ENCODE measurements at places on chromosomes 12 and 14.
A peak's percentile ranks its signal among the peaks of the same experiment; 100 is the strongest.

DNA sequence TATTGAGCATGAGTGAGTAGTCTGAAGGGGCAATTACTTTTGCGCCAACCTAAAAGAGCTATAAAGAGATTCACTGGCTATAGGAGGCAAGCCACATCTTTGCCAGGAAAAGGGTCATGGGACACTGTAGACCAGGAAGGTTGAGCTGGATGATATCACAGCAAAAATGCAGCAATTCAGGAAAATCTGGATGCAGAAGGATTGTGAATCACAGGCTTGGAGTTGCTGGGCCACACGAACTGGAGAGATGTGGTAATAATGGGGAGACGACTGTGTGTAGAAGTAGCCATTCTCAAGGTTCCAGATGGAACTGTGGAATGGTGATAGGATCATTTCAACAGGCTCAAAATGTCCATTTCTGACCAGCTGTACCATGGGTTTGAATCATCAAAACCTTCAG lies 151.4 kb upstream of the DAAM1 start:
- DNase-seq, result no peak

GRCh38 chr14:34364201-34364600 lies 97.8 kb downstream of the SPTSSA start:
- no peak for DNase-seq

DNA sequence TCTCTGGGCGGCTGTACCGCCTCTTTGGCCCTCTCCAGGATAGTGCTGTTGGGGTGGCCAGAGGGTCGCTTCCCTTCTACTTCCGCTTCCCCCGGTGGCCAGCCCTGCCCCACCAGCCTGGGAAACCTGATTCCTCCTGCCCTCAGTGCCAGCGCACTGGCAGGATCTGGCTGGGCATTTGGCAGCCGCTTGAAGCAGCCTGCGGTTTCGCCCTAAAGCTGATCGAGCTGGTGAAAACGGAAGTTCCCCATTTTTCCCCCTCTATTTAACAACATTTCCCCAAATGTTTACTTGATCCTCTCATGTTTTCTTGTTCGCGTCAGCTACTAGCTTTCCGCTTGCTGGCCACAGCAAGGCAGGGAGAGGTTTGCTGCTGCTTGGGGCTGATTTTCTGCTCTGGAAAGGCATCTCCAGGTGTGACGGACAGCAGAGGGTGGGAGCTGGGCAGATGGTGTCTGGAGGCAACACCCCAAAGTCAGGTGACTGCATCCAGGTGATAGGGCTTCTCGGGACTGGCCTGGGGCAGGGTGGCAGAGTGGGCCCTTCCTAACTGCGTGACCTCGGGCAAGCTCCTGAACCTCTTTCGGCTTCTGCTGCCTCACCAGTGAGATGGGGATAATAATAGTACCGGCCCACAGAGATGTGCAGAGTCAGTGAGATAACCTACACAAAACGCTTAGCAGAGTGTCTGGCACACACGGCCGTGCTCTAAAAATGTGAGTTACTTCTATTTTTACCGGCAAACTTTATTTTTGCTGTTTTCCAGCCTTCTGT lies 53.1 kb downstream of the TSPAN9 start:
- no peak for DNase-seq

DNA sequence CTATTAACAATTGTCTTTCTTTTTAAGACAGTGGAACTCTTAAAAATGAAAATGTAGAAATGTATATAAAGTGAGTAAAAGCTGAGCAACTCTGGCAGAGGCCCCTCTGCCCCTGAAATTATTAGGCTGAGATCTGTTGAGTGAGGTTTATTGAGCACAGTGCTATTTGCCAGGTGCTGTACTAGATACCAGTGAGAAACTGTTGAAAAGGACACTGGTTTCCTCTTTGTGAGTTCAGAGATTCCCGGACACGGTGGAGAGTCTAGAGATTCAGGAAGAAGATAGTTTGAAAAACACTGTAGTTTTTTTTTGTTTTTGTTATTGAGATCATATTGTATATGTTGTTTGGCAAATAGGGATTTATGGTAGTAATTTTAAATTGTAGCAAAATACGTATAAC lies 11.2 kb downstream of the ACVR1B start:
- no peak for DNase-seq

DNA sequence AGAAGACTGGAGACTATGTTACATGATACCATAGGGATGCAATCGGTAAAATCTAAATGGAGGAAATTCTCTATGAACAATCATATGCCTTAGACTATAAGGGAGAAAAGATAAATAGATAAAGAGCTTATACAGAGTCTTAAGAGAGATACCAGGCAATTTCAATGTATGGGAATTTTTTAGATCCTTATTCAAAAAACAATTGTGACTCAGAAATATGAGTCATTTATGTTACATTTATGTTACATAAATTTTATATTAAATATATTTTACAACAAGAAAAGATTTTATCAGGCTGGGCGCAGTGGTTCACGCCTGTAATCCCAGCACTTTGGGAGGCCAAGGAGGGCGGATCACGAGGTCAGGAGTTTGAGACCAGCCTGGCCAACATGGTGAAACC lies 36.5 kb upstream of the PSMA6 start:
- DNase-seq, result no peak

DNA sequence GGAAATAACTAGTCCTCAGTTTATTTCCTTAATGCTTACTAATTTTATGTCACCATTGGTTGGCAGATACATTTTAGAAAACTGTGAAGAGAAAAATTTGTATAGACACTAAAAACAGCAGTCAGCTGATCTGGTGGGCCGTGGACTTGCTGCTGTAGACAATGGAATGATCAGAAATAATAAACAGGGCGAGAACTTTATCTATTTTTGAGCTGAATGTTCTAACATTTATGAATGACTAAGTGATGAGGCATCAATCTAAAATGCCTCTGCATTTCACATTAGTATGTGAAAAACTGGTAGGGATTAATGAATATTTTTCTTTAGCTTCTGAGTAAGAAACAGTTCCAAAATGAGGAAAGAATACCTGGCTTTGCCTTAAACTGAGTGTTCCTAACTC lies 24.8 kb upstream of the PKP2 start:
- DNase-seq, result peak; percentile 78

DNA sequence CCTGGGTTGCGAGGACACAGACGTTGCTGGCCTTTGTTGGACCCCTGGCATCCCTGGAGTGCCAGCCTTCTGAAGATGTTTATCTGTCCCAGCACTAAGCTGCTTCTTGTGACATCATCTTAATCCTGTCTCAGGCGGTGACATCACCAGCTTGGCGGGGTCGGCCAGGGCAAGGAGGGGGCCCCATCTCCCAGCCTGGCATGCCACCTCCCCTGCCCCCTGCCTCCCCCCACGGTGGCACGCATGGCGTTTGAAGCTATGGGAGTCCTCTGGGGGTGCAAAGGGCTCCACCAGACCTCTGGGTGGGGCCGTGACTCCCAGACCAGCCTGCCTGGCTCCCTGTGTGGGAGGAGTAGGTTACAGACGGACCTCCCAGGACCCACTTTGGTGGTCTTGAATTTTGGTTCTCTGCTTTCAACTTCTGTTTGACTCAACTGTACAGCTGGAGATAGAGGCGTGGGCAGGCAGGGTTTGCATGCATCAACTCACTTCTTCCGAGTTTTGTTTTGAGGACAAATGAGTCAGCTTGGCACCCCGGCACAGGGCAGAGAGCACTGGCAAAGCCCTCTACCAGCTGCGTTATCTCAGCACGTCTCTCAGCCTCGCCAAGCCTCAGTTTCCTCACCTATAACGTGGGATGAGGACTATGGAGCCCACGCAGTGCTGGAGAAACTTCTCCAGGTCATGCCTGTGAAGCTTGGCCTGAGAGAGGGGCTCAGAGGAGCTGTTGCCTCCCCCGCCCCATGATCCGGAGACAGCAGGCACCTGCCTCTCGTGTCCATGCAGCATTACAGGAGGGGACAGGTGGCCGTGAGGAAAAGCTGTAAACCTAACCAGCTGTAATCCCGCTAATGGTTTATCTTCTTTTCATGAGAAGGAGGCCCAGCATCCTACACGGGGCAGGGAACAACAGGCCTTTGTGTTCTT lies 38.8 kb upstream of the EML1 start:
- DNase-seq, result no peak

- no peak for DNase-seq
Observed at GRCh38 chr12:26022043-26022442, 63.6 kb downstream of the RASSF8 start.

All from NCI-H226 (cell line).